Activated T-cell treated with anti-CD3 and anti-CD28 coated beads, Interleukin-2, amount 50 U/mL, for 72 hours (primary cell): ENCODE measurements at places on chromosomes 4 and X. TPM values are rescaled to one million over a fixed set of nuclear protein-coding genes. Genes with fewer than 3 reads are reported as not detected.

DNA sequence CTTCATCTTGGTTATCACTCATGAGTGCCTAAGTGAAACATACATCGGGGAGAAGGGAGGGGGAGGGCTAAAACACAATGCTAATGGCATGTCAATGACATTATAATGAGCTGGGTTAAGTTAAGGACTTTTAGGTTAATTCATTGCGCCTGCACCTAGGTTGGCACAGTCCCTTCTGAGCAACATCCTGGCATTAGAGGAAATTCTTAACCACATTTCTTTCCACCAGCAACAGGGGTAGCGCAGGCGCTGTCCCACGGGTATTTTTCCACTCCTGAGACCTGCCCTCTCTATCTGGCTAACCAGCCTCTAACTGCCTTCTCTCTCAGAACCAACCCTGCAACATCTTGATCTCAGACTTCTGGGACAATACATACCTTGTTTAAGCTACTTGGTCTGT lies 39.0 kb upstream of the PROM1 start:
- H3K27ac ChIP-seq, result no peak overlapping the region
- H3K4me1 ChIP-seq, result peaks cover 28% of the 10 kb centered on the region
- no peaks in the 10 kb centered on the region for H3K36me3 ChIP-seq
- no peak overlapping the region for H3K4me3 ChIP-seq

DNA sequence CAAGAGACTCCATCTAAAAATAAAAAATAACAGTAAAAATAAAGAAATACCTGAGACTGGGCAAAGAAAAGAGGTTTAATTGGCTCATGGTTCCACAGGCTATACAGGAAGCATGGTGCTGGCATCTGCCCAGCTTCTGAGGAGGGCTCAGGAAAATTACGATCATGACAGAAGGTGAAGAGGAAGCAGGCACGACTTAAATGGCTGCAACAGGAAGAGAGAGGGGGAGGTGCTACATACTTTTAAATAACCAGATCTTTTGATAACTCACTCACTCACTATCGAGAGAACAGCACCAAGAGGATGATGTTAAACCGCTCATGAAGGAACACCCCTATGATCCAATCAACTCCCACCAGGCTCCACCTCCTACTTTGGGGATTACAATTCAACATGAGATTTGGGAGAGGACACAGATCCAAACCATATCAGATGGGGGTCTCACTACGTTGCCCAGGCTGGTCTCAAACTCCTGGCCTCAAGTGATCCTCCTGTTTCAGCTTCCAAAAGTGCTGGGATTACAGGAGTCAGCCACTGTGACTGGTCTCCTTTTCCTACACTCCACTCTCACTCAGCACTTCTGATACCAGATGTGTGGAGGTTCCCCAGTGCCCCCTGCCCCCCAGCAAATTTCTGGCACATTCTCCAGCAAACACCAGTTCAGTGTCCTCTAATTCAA lies 11.9 kb upstream of the ZNF157 start:
- peak overlapping the region; percentile 18 for H3K4me3 ChIP-seq
- H3K36me3 ChIP-seq, result no peaks in the 10 kb centered on the region
- H3K27me3 ChIP-seq, result peaks cover 16% of the 10 kb centered on the region
- peak overlapping the region; percentile 4 for H3K27ac ChIP-seq

- peaks cover 10% of the 10 kb centered on the region for H3K36me3 ChIP-seq
- H3K4me1 ChIP-seq, result peaks cover 99% of the 10 kb centered on the region
- H3K27me3 ChIP-seq, result no peaks in the 10 kb centered on the region
- DNase-seq, result peak; percentile 64
Observed at GRCh38 chr4:108141213-108141950, 27.4 kb downstream of the LEF1 start.

The GLUD2 gene
- 0.26 TPM for total RNA-seq

The MAGED1 gene
- 34.8 TPM for total RNA-seq

The RTL9 gene
- total RNA-seq, result 0.07 TPM
